ENCODE measurements at places on chromosomes 16 and 17. TPM values are rescaled to one million over a fixed set of nuclear protein-coding genes. Genes with fewer than 3 reads are reported as not detected.

The ZG16 gene
- total RNA-seq = not detected

- DNase-seq = no peak
These were observed 7.3 kb downstream of the MILR1 start for GRCh38 chr17:64455993-64456885.

- DNase-seq = no peak
These were observed 11.7 kb downstream of the CMTM3 start for GRCh38 chr16:66616169-66616568.

The KANSL1 gene
- total RNA-seq = 113 TPM

All from frontal cortex (tissue), 4 donors.